Stimulated activated CD4-positive, alpha-beta T cell treated with anti-CD3 and anti-CD28 coated beads, Interleukin-1b, Interleukin-23, amount 100 ng/mL, for 1 hour (primary cell): ENCODE measurements at places on chromosomes 1 and 21.

DNA sequence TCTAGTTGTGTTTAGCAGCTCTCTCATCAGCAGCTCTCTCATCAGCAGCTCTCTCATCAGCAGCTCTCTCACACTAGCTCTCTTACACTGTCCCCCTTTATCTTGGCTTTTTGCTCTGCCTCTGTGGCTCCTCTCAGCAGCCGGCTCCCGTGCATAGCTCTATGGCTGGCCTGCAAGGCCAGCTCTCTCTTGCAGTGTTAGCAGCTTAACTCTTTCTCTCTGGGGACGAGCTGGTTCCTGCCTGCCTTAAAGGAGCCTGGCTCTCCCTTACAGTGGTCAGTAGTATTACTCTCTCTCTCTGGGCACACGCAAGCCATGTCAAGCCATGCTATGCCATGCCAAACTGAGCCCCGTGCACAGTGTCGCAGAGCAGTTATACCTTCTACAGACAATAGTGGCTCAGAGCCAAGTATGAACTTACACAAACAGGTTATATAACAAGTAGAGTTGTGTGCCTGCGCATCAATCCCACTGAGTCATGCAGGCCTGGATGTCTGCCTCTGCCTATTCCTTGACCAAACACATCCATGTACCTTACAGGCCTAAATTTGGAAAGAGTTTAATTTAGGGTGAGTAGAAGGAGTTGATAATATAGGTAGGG, 295.9 kb downstream of the TPR start:
- DNase-seq, result no peak

- DNase-seq, result no peak
Observed at GRCh38 chr1:48221122-48221521, 1.4 kb upstream of the SLC5A9 start.

- DNase-seq, result no peak
Observed at GRCh38 chr1:17819129-17819802, 64.1 kb downstream of the ACTL8 start.

GRCh38 chr1:995665-996633, 3.9 kb downstream of the HES4 start:
- DNase-seq, result no peak

DNA sequence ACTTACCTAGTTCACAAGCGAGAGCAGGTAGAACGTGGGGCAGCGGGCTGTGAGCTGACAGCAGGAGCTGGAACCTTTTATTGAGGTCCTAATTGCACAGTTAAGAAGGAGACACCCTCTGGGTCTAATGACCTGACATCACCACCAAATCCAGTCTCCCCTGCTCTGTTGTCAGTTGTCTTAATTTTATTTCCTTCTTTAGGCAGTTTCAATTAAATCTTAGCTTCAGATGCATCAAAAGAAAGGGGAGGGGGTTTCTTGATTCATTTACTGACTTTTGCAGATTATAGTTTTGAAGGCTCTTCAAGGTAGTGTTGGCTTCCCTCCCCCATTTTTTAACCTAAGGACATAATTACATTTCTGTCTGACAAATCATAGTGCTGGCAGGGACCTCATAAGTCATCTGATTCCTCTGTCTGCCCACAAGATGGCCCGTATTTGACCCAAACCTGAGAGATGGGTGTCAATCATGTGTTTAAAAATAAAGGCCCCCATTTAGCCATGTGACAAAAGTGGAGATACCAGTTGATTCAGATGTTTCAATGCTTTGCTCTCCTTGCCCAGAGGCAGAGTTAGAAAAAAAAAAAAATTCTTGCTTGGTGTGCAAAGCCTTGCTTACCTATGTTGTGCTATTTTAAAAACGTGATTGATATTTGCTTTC, at the start of gene TCHHL1:
TCHHL1 (minus strand) TSS at position 51 of the 661 bp plus-strand sequence. CDS start 921 bp downstream, outside the sequence.
- no peak for DNase-seq
